CD8-positive, alpha-beta memory T cell (primary cell): ENCODE measurements at places on chromosomes 4 and X.

DNA sequence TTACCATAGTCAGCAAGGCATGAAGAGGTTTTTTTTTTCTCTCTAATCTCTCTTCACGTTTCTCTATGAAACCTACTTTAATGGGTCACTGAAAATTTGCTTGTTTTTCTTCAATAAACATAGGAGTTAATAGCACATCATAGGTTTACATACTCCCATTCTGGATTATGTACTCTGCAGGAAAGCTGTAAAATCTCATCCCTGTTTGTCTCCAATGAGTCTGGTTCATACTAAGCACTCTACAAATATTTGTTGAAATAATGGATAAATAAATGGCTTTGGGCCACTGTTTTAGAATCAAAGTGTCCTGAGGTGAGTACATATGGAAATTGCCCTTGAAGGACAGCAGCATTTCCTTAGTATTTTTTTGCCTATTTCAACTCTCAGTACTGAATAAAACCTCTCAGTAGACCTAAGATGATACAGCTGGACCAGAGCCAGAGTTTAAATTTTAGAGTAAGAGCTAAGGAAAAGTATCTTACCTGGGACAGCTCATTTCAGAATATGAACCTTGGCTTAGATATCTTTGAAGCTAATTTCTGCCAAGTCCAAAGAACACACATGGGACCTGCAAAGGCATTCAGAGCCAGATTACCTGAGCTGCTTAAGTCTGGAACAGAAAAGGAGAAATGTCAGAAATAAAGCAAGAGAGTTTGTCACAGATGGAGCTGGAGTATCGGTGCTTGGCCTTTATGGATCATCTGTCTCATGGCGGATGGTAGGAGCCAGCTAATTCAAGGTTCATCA, 34.4 kb downstream of the PF4 start:
- no peak overlapping the region for H3K4me3 ChIP-seq
- H3K36me3 ChIP-seq = no peaks in the 10 kb centered on the region
- no peak overlapping the region for H3K27ac ChIP-seq
- H3K4me1 ChIP-seq = no peaks in the 10 kb centered on the region

GRCh38 chrX:107205770-107206696, at the start of the genes DNAAF6 and NUP62CL:
Gene DNAAF6 (plus strand): TSS chrX:107206611. CDS start chrX:107212876, 6,265 bp downstream.
Gene NUP62CL (minus strand): TSS chrX:107206433. CDS start chrX:107175146, 31,287 bp downstream.
- H3K27me3 ChIP-seq = no peaks in the 10 kb centered on the region
- peak within 1 kb of the TSS; percentile 64 for H3K4me3 ChIP-seq
- no peaks in the 10 kb centered on the region for H3K4me1 ChIP-seq
- DNase-seq = peak; percentile 79
- H3K27ac ChIP-seq = peak within 1 kb of the TSS; percentile 51

DNA sequence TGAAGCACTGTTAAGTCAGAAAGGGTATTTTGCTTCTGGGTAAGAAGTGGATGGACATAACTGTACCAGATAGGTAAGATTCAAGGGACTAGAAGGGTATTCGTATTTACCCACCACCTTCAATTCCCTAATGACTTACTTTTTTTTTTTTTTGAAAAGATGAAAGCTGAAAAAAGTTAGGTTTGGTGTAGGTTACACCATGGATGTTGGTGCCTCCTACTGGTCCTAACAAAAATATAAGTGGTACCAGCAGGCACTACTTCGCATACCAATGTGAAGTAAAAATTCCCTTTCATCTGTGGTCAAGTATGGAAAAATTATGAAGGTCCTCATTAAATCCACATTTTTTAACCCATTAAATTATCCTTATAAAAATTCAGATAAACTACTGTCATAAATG, 7.2 kb downstream of the ANKRD17 start:
- H3K27ac ChIP-seq = no peak overlapping the region
- no peaks in the 10 kb centered on the region for H3K27me3 ChIP-seq
- no peak for DNase-seq
- H3K36me3 ChIP-seq = peaks cover 6% of the 10 kb centered on the region
- peaks cover 46% of the 10 kb centered on the region for H3K4me1 ChIP-seq

DNA sequence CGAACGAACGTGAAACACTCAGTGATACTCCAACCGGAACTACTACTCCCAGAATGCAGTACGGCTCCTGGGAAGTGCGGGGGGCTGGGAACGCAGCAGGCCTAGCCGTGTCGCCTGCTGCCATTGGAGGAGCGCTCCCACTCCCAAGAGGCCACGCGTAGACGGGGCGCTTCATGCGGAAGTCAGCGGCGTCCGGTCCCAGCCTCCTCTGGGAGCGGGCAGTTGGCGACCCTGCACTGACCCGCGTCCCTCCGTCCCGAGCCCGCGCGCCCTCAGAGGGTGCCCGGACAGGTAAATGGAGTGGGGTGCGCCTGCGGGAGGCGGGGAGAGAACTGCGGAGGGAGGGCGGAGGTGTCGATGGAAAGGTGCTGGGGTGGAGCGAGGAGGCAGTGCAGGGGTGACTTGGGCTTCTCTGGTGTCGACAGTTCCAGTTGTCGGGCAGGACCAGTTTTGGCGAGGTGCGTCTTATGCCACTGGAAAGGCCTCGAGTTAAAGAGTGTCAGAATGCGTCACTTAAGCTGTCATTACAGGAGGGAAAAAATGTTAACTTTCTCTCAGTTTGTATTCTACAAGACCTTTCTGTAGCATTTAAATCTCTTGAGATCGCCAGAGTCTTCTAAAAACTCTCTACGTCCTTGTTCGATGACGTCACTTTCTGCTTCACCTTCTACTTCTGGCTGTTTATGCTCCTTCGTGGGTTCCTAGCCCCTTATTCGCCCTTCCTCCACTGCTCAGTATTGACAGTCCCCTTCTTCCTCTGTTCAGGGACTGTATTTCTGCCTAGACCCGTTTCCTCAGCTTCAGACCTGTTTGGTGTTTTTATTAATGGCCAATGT, at the start of gene VAMP7:
VAMP7 (plus strand) TSS at position 188 of the 836 bp plus-strand sequence. CDS start 8,122 bp downstream, outside the sequence.
- H3K4me1 ChIP-seq = peaks cover 18% of the 10 kb centered on the region
- H3K4me3 ChIP-seq = peak within 1 kb of the TSS; percentile 74
- DNase-seq = peak; percentile 85
- H3K27ac ChIP-seq = peak within 1 kb of the TSS; percentile 83
- H3K27me3 ChIP-seq = no peaks in the 10 kb centered on the region

GRCh38 chr4:80466618-80467017, 131.1 kb downstream of the CFAP299 start:
- H3K4me3 ChIP-seq = no peak overlapping the region
- no peaks in the 10 kb centered on the region for H3K27me3 ChIP-seq
- no peak overlapping the region for H3K27ac ChIP-seq
- no peak for DNase-seq
- no peaks in the 10 kb centered on the region for H3K36me3 ChIP-seq

- DNase-seq = no peak
- H3K36me3 ChIP-seq = no peaks in the 10 kb centered on the region
- H3K27ac ChIP-seq = no peak overlapping the region
- no peak overlapping the region for H3K4me3 ChIP-seq
- H3K27me3 ChIP-seq = no peaks in the 10 kb centered on the region
Observed at GRCh38 chr4:24845902-24846301, 50.5 kb downstream of the SOD3 start.

DNA sequence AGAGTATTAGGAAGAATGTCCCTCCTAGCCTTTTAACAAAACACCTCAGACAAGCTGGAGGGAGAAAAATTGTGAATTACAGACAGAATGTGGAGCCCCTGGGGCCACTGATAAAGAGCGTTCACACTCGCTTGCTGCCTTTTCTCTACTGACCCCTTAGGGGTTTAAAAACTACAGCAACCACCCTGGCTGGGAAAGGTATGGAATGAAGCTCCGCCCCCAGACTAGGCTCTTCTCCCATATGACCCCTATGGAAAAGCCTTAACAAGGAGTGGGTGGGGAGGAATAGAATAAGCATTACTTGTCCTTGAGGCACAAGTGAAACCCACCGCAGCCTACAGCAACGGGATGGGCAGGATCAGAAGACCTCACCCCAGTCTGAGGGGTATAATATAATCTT, 26.3 kb downstream of the ANKRD50 start:
- no peaks in the 10 kb centered on the region for H3K4me1 ChIP-seq
- no peaks in the 10 kb centered on the region for H3K36me3 ChIP-seq
- DNase-seq = no peak
- H3K4me3 ChIP-seq = no peak overlapping the region
- H3K27ac ChIP-seq = no peak overlapping the region

- no peak for DNase-seq
- no peak overlapping the region for H3K4me3 ChIP-seq
- no peak overlapping the region for H3K27ac ChIP-seq
- H3K27me3 ChIP-seq = no peaks in the 10 kb centered on the region
- H3K36me3 ChIP-seq = no peaks in the 10 kb centered on the region
Observed at GRCh38 chr4:185721190-185722028, 90.6 kb downstream of the SORBS2 start.

DNA sequence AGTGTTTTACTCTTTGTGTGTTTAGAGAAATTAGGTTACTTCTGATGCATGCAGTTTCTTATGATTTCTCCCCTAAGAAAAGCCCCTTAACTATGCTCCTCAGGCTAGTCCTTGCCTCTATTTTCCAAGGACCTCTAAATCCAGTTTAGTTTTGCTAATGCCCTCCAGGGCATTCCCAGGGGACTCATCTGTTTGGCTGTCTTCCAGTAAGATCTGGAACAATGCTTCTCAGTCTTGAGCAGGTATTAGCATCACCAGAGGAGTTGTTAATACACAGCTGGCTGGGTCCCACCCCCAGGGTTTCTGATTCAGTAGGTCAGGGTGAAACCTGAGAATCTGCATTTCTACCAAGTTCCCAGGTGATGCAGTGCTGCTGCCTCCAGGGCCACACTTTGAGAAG, 56.9 kb downstream of the OTC start:
- no peaks in the 10 kb centered on the region for H3K4me1 ChIP-seq
- DNase-seq = no peak
- H3K36me3 ChIP-seq = no peaks in the 10 kb centered on the region
- H3K4me3 ChIP-seq = no peak overlapping the region
- no peaks in the 10 kb centered on the region for H3K27me3 ChIP-seq

- H3K4me1 ChIP-seq = no peaks in the 10 kb centered on the region
- H3K27ac ChIP-seq = no peak overlapping the region
- no peaks in the 10 kb centered on the region for H3K27me3 ChIP-seq
- DNase-seq = no peak
- no peaks in the 10 kb centered on the region for H3K36me3 ChIP-seq
Observed at GRCh38 chr4:42709392-42710065, 52.6 kb upstream of the ATP8A1 start.

- no peak overlapping the region for H3K4me3 ChIP-seq
- no peak for DNase-seq
- no peaks in the 10 kb centered on the region for H3K27me3 ChIP-seq
- no peaks in the 10 kb centered on the region for H3K36me3 ChIP-seq
Observed at GRCh38 chr4:127069675-127070074, 563.1 kb upstream of the INTU start.

GRCh38 chr4:143351149-143351691, 14.5 kb downstream of the GAB1 start:
- no peaks in the 10 kb centered on the region for H3K4me1 ChIP-seq
- no peak overlapping the region for H3K4me3 ChIP-seq
- H3K27ac ChIP-seq = no peak overlapping the region
- no peaks in the 10 kb centered on the region for H3K27me3 ChIP-seq
- no peak for DNase-seq
- no peaks in the 10 kb centered on the region for H3K36me3 ChIP-seq

DNA sequence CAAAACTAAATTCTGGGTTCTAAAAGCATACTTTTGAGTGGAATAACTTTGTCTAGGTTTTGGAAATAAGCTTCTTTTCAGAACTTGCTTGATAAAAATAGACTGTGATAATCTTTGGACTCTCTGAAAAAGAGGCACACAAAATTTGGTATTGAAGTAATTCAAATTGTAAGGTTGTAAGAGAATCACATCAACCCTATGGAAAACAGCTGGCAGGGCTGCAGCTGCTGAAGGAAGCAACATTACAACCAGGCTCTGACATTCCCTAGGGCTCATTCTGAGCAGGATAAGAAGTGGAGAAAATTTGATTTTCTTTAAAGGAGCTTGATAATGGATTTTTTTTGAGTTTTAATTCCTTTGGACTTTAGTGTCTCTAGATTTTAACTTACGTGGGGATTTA, 147.6 kb downstream of the FSTL5 start:
- no peak for DNase-seq
- H3K4me1 ChIP-seq = no peaks in the 10 kb centered on the region
- H3K36me3 ChIP-seq = no peaks in the 10 kb centered on the region
- no peak overlapping the region for H3K4me3 ChIP-seq
- no peaks in the 10 kb centered on the region for H3K27me3 ChIP-seq
- H3K27ac ChIP-seq = no peak overlapping the region

- H3K4me1 ChIP-seq = no peaks in the 10 kb centered on the region
- DNase-seq = no peak
- no peaks in the 10 kb centered on the region for H3K27me3 ChIP-seq
- H3K4me3 ChIP-seq = no peak overlapping the region
- H3K27ac ChIP-seq = no peak overlapping the region
Observed at GRCh38 chr4:107897823-107898222, 33.5 kb upstream of the CYP2U1 start.

- no peak overlapping the region for H3K4me3 ChIP-seq
- no peak for DNase-seq
- no peaks in the 10 kb centered on the region for H3K4me1 ChIP-seq
- peaks cover 4% of the 10 kb centered on the region for H3K27me3 ChIP-seq
Observed at GRCh38 chr4:118344801-118345200, 8.0 kb downstream of the PRSS12 start.

GRCh38 chr4:153001626-153002025, 65.5 kb downstream of the FHDC1 start:
- DNase-seq = no peak
- no peaks in the 10 kb centered on the region for H3K4me1 ChIP-seq
- H3K36me3 ChIP-seq = no peaks in the 10 kb centered on the region
- no peak overlapping the region for H3K27ac ChIP-seq
- H3K27me3 ChIP-seq = no peaks in the 10 kb centered on the region
- H3K4me3 ChIP-seq = no peak overlapping the region

DNA sequence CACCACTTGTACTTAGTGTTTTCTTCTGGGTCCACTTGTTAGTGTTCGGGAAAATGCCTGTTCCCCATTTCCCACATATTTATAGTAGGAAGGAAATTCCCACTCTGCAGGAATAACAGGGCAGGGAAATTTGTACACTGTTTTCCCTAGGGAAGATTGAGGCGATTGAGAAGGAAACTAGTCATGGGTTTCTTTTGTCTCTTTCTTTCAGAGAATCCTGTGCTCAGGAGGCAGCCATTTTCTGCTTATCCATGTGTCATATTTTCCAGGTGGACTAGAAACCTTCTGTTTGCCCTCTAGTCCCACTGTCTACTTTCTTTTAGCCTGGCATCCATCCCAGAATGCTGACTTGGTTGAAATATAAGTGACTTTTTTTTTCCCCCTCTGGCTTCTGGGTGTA, 299.1 kb upstream of the ANKRD50 start:
- H3K36me3 ChIP-seq = no peaks in the 10 kb centered on the region
- DNase-seq = no peak
- H3K27ac ChIP-seq = no peak overlapping the region
- H3K4me3 ChIP-seq = no peak overlapping the region
- H3K27me3 ChIP-seq = no peaks in the 10 kb centered on the region
- no peaks in the 10 kb centered on the region for H3K4me1 ChIP-seq
